ENCODE measurements at places on chromosomes 2 and 18. TPM values are rescaled to one million over a fixed set of nuclear protein-coding genes. Genes with fewer than 3 reads are reported as not detected.

DNA sequence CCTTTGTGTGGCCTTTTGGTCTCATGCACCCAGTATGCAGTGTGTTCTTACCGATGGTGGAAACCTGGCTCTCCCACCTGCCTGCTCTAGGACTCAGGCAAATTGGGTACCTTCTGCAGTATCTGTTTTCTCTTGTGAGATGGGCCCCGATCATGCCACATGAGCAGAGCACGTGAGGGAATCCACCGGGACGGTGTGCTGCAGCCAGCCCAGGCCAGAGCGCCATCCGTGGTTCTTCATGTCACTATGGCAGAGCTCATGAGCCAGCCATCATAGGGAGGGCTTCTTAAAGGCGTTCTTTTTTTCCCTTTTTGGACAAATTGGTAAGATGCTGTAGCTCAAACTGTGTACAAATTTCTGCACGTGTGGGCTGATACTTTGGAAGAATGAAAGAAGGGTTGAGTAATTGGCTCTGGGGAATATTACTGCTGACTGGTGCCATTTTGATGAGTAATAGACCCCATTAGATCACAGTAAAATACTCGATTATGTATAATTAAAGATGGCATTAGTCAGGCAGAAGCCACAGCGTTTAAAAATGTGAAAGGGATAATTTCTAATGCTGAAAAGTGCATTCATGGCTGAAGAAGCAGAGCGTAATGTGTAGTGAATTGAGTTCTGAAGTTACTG, 19.2 kb downstream of the SH3RF3 start:
- H3K36me3 ChIP-seq = no peaks in the 10 kb centered on the region
- H3K27me3 ChIP-seq = no peaks in the 10 kb centered on the region
- no peak for DNase-seq
- H3K4me1 ChIP-seq = no peaks in the 10 kb centered on the region
- no peak overlapping the region for H3K4me3 ChIP-seq

The COL4A4 gene
- 16.5 TPM for total RNA-seq

The RAX gene
- not detected for total RNA-seq

The ACMSD gene
- total RNA-seq = 1.4 TPM

- no peaks in the 10 kb centered on the region for H3K4me1 ChIP-seq
- H3K4me3 ChIP-seq = no peak overlapping the region
Measured at GRCh38 chr2:38988716-38989115, 99.0 kb downstream of the ARHGEF33 start.

GRCh38 chr18:48475635-48476549, 62.9 kb upstream of the CTIF start:
- no peaks in the 10 kb centered on the region for H3K27me3 ChIP-seq
- H3K36me3 ChIP-seq = no peaks in the 10 kb centered on the region
- DNase-seq = peak; percentile 52
- no peak overlapping the region for H3K4me3 ChIP-seq
- no peak overlapping the region for H3K27ac ChIP-seq

DNA sequence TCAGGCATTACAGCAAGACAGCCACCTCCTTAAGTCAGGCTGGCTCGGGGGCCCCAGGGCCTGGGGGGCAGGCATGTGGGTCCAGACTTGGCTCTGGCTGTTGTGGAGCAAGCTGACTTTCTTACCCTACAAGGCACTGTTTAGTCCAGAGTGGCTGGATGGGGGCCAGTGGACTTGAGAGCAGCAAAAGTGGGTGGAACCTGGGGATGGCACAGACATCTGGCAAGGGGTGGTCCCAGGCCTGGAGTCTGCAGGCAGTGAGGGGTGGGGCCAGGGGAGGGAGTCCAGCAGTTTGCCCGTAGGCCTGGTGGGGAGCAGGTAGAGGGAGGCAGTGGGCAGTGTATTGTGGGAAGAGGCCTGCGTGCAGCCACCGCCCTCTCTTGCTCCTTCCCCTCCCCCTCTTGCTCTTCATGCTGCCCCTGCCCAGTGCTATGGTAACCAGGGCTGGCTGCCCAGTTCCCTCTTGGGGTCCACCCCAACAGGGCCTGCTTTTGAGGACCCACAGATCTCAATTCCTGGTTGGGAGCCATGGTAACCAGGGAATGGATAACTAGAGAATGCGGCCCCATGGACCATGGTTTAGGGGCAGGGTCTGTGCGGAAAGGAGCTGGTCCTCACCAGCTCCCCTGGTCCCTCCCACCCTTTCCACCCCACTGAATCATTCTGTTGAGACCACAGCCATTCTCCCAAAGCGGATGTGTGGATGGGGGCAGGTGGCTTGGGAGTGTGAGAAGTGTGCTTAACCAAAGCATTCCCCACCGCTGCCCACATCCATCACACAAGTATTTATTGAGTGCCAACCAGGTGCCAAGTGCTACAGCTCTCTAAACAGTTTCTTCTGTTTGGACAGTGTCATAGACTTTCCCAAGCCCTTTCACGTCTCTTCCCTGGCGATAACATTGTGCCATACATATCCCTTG, 19.3 kb downstream of the SPEG start:
- H3K36me3 ChIP-seq = no peaks in the 10 kb centered on the region
- DNase-seq = peak; percentile 21
- no peaks in the 10 kb centered on the region for H3K4me1 ChIP-seq
- H3K27me3 ChIP-seq = no peaks in the 10 kb centered on the region

The RAB17 gene
- total RNA-seq = 81.8 TPM

GRCh38 chr2:10196110-10196892, 73.8 kb downstream of the RRM2 start:
- DNase-seq = peak; percentile 79
- no peaks in the 10 kb centered on the region for H3K27me3 ChIP-seq
- no peaks in the 10 kb centered on the region for H3K36me3 ChIP-seq
- no peak overlapping the region for H3K4me3 ChIP-seq

- no peak for DNase-seq
- H3K36me3 ChIP-seq = no peaks in the 10 kb centered on the region
- no peaks in the 10 kb centered on the region for H3K27me3 ChIP-seq
- H3K27ac ChIP-seq = no peak overlapping the region
Measured at GRCh38 chr18:6374935-6375529, 39.7 kb downstream of the L3MBTL4 start.

The TMEM163 gene
- 0.27 TPM for total RNA-seq

- peak overlapping the region; percentile 35 for H3K4me3 ChIP-seq
- no peaks in the 10 kb centered on the region for H3K36me3 ChIP-seq
- H3K4me1 ChIP-seq = peaks cover 38% of the 10 kb centered on the region
- H3K27ac ChIP-seq = peak overlapping the region; percentile 42
Measured at GRCh38 chr2:69306393-69306821, 80.6 kb downstream of the GFPT1 start.

DNA sequence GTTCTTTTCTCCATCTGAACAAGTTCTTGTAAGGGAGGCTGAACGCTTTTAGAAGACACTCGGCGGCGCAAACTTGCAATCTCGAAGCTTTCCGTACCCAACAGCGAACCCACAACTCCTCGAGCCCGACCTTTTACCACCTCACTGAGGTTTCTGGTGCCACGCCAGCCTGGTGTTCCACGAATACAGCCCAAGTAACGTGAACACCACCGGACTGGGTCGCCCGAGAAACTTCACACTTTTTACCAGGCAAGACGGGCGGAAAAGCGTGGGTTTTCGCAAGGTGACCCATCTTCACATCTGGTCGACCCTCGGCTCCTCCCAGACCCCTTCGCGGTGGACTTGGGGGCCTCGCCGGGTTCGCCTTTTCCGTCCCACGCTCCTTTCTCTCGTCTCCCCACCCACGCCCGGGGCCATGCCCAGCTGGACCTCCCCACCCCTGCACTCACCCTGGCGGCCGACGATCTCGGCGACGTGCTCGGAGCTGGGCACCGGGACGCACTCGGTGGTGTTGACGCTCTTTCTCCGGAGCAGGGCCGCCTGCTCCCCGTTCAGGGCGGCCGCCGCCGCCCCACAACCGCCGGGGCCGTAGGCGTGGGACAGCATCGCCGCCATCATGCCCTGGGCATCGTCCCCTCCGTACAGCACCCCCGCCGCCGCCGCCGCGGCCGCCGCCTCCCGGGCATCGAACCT, 1.2 kb downstream of the MEX3C start:
- peaks cover 31% of the 10 kb centered on the region for H3K4me1 ChIP-seq
- no peaks in the 10 kb centered on the region for H3K36me3 ChIP-seq
- H3K4me3 ChIP-seq = peak overlapping the region; percentile 43
- H3K27me3 ChIP-seq = no peaks in the 10 kb centered on the region
- peak overlapping the region; percentile 95 for H3K27ac ChIP-seq

DNA sequence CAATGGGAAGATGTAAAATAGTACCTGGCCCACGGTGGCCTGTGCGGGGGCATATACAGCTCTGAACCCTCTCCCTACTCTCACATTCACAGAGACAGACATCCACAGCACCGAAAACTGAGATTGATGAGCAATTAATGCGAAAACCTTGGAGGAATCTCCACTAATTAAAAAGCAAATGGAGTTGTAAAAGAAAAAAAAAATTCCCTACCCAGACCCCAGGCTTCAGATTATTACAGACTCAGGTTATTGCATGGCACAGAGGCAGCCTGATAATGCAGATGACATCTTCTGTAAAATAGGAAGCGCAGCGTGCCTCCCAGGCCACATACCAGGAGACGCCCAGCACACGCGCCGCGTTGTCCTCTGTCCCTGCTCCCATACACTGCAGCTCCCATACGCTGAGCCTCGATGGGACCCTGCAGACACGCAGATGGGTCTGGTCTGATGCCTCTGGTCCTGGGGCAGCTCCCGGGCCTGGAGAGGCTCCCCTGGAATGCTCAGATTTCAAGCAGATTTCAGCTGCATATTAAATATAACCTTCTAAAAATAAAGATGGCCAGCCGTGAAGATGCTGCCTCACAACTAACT, 496.1 kb upstream of the MYT1L start:
- H3K4me3 ChIP-seq = no peak overlapping the region
- no peaks in the 10 kb centered on the region for H3K4me1 ChIP-seq
- no peaks in the 10 kb centered on the region for H3K36me3 ChIP-seq
- no peak overlapping the region for H3K27ac ChIP-seq
- no peak for DNase-seq

DNA sequence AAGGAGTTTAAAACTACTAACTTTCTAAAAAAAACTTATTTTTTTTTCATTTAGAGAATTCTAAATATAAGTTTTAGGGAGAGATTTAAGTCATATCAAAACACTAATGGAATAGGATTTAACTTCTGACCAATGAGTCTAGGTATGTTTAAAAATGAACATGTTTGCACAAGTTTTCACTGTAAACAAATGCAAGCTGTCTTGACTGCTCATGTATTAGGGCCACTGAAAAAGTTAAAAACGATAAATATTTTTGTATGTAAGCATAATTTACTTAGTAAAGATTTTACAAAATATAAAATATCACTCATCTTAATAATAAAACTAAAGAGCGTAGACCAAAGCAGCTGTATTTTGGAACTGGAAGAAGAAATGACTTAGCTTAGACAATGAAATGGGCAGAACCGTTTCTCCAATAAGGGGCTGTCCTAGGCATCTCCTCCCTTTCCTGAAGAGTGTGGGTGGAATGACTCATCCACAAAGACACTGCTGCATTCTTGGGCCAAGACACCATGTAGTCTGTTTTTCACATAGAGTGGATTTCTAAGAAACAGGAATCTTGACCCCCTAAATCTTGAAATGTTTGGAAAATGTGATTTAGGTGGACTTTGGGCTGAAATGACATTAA, 118.8 kb downstream of the MEP1B start:
- no peak overlapping the region for H3K4me3 ChIP-seq
- H3K27me3 ChIP-seq = no peaks in the 10 kb centered on the region
- H3K4me1 ChIP-seq = no peaks in the 10 kb centered on the region

- peak overlapping the region; percentile 69 for H3K27ac ChIP-seq
- H3K4me3 ChIP-seq = no peak overlapping the region
- H3K27me3 ChIP-seq = no peaks in the 10 kb centered on the region
- no peaks in the 10 kb centered on the region for H3K36me3 ChIP-seq
- H3K4me1 ChIP-seq = peaks cover 23% of the 10 kb centered on the region
- DNase-seq = peak; percentile 84
Measured at GRCh38 chr2:110946902-110947301, 173.8 kb upstream of the BCL2L11 start.

DNA sequence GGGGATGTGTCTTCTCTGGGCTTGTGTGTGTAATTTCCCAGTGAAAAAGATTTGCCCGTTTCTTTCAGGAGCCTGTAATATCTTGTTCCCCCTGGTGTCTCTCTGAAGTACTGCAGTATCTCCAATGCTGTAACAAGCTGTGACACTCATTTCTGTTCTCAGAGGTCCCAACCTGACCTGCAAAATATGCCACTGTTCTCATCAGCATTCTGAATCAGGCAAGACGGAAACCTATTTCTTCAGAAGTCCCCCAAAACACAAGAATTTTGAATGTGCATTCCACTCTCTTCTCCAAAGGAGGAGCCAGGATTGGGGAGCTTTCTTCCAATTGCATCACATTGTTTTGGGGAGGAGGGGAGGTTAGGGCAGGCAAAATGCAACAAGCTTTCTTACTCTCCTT, 77.0 kb upstream of the CNGA3 start:
- H3K4me3 ChIP-seq = no peak overlapping the region
- no peak overlapping the region for H3K27ac ChIP-seq
- no peaks in the 10 kb centered on the region for H3K36me3 ChIP-seq
- no peaks in the 10 kb centered on the region for H3K27me3 ChIP-seq
- DNase-seq = no peak
- H3K4me1 ChIP-seq = no peaks in the 10 kb centered on the region

DNA sequence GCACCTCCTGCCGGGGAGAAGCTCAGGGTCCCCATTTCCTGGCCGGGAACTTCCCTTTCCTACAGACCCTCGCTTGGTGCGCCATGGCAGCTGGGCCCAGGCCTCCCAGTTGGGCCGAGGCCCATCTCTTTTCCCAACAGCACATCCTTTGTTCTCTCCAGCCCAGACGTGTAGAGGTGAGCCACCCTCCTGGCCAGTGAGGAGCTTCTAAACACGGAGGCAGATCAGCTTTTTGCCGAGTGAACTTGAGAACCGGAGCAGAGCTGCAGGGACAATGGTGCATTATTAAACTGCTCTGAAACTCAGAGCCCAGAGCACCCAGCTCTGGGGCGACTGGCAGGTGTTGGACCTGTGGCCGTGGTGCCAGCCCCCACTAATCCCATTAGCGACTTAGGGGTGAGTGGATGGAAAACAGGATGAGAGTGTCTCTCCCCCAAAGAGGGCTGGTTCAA, 25.4 kb downstream of the SH3BP4 start:
- peaks cover 41% of the 10 kb centered on the region for H3K4me1 ChIP-seq
- no peak overlapping the region for H3K27ac ChIP-seq
- no peaks in the 10 kb centered on the region for H3K36me3 ChIP-seq
- no peak overlapping the region for H3K4me3 ChIP-seq

The WDR75 gene
- total RNA-seq = 28.1 TPM

The CCDC68 gene
- total RNA-seq = 2.6 TPM

The SERPINB11 gene
- total RNA-seq = not detected

The IGFBP5 gene
- 704 TPM for total RNA-seq

DNA sequence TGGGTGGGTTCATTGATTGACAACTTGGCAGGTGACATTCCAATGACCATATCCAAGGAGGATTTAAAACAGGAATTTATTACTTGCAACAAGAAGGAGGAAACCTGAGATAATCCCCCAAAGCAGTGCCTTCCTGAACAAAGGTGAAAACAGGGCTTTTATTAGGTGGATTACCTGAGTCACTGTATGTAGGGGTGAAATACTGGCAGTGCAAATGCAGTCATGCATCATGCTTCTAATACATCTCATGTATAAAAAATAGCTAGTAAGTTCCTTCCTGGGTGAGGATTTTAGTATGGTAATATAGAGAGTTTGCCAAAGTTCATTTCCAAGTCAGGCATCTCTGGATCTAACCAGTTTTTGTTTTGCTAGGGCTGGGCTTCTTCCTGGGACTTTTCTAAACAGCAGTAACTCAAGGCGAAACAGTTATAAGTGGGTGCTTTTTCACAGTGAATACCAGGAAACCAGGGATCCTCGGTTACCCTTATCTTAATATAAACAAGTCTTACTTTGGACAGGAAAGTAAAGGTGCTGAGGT, 583.4 kb upstream of the LRRTM1 start:
- peak; percentile 16 for DNase-seq
- H3K36me3 ChIP-seq = no peaks in the 10 kb centered on the region
- H3K27me3 ChIP-seq = no peaks in the 10 kb centered on the region
- H3K4me3 ChIP-seq = no peak overlapping the region

The GALNT5 gene
- 0.13 TPM for total RNA-seq

Data from thyroid gland (tissue), 4 donors.